ENCODE measurements at places on chromosomes 7 and 10.

- no peak for DNase-seq
Observed at GRCh38 chr7:101705331-101705730, 76.2 kb upstream of the MYL10 start.

DNA sequence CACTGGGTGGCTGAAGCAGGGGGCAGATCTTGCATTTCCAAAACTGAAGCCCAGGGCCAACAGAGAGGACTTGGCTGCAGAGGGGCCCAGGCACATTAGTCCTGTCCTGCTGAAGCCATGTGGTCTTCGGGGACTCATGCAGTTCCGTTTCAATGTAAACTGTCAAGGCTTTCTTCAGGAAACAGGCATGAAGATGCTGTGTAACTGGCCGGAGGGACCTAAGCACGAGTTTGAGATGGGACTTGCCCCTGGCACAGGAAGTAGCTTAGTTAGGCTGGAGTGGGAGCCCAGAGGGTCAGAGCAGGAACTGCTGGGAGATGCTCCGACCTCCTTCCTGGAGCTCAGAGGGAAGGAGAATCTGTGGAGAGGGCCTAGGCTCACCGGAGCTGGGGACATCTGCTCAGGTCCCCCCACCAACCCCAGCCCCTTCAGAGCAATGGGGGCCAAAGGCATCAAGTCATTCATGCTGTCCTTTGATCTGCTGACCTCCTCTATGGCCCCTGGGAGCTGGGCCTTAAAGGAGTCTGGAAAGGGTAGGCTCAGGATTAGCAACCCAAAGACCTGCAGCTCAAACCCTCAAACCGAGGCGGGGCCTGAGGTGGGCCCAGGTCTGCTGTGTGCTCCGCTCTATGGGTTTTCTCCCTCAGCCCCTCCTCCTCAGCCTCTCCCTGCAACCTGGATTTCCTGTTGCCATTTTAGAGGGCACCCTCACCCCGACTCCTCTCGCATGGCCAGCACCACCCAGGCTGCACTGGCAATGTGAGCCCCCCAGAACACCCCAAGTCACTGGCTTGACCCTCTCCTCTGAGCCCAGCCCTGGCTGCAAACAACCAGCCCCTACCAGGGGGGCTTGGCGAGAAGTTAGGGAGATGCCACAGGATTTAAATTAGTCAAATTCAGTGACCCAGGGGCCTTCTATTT lies 4.4 kb upstream of the MNX1 start:
- no peak for DNase-seq

DNA sequence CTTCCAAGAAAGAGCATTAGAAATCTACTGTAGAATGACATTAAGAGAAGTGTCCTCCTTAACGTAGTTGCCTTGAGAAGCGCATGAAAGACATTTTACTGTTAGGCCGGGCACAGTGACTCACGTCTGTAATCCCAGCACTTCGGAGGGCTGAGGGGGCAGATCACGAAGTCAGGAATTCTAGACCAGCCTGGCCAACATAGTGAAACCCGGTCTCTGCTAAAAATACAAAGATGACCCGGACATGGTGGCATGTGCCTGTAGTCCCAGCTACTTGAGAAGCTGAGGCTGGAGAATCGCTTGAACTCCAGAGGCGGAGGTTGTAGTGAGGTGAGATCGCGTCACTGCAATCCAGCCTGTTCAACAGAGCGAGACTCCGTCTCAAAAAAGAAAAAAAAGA lies 28.9 kb downstream of the TARP start:
- DNase-seq, result no peak

DNA sequence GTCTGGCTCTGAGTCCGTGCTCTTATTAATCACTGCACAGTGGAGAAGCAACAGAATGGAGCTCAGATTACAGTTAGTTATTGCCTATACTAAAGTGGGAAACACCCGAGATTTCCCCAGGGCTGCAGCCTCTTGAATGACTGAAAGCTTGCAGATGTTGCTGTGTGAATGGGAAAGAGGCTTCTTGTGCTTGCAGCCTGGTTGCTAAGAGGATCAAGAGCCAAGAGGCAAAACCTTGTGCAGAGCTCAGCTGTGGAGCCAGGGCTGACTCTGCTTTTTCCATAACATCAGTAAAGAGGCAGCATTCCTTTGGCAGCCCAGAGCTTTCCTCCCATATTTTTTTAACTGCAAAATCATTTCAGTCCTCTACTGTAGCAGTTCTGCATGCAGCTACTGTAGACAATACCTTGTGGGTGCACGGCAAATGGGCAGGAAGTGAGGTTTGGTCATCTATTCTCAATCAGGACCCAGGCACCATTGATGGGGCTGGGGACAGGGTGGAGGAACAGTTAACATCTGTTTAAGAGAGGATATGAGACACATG lies 86.5 kb downstream of the RALA start:
- DNase-seq, result no peak

- no peak for DNase-seq
Observed at GRCh38 chr10:77220150-77220549, 417.5 kb downstream of the KCNMA1 start.

DNA sequence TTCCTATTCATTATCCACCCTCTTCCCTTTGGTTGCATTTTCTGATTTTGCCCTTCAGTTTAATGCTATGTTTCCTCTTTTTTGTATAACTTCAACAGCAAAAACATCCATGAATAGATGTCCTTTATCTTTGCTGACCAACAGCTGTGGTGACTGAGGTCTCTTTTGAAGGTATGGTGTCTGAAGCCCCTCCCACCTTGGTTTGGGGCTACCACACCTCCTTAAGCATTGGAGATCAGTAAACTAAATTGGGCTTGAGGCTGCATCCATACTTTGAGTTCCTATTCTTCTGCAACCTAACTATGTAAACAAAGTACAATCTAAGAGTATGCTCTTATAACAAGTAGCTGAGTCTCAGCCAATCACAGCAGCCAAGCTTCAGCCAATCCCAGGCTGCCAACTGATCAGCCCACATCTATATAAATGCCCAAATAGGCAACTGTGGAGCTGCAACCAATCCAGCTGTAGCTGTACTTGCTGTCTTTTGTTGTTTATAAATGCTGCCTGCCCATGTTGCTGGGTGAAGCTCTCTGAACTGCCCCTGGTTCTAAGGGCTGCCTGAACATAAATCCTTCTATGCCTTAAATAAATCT lies 69.4 kb upstream of the PDLIM1 start:
- DNase-seq, result no peak

DNA sequence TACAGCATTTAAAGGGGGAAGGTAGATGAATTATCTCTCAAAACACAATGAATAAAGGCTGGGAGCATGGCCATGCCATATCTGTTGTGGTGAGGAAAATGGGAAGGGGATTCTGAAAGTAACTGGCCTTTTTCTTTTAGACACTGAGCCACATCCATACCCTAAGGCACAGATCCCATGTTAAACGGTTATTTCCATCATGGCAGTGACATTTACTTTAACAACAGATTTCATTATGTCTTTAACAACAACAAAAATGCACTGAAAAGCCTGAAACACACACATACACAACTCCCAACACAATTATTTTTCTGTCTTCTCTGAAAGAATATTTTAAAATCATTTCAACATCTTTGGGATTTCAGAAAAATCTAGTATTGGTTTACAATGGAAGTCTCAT lies 176.1 kb upstream of the FZD1 start:
- no peak for DNase-seq

DNA sequence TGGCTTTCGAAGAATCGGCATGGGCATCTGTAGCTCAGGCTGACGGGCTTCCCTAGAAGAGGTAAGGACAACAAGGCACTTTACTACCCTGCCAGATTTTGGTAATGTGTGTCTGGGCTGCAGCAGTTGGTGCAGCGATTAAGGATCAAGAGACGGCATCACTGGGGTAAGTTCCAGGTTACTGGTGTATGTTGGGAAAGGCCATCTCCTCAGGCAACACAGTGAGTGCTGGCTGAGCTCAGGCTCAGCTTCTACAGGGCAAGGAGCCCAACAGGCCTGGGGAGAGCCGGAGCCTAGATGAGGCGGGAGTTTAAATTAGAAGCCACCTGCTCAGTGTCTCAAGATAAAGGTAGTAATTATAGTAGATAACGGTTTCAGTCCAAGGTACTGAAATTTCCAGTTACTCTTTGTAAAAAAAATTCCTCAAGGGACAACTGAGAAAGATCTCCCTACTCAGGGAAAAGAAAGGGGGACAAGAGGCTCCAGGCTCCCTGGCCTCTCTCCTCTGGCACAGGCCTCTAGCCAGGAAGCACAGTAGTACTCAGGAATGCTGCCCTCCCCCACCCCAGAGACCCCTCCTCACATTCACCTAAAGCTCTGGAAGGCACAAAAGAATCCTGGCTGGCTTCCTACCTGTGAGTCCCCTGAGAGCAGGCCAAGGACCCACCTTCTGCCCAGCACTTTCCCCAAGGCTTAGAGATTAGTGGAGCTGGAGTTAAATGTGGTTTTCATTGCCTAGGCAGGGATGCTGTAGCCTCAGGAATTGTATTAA lies 3.9 kb downstream of the CXCL12 start:
- DNase-seq, result no peak

GRCh38 chr10:110932505-110933180 lies 13.2 kb downstream of the SHOC2 start:
- no peak for DNase-seq

DNA sequence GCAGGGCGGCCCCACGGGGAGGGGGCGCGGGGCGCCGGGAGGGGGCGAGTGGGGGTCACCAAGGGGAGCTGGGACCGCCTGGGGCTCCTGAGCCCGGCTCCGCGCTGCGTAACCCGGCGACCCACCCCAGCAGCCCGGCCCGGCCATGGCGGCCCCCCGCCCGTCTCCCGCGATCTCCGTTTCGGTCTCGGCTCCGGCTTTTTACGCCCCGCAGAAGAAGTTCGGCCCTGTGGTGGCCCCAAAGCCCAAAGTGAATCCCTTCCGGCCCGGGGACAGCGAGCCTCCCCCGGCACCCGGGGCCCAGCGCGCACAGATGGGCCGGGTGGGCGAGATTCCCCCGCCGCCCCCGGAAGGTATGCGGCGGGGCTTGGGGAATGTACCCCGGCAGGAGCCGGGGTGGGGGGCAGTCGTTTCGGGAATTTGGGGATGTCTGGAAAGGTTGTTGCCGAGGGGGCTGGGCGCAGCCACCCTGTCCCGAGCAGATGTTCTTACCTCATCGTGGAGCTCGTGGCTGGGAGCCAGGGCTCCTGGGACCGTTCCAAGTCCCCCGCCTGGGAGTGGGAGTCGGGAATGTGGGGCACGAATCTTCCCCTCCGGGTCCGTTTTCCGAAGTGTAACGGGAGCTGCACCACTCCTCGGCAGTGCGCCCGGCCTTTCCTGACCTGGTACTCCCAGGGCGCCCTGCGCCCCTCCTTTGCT lies 431 bp downstream of the ZYX start:
- peak; percentile 85 for DNase-seq

GRCh38 chr10:105691811-105692210 lies 1050.7 kb downstream of the SORCS3 start:
- no peak for DNase-seq

DNA sequence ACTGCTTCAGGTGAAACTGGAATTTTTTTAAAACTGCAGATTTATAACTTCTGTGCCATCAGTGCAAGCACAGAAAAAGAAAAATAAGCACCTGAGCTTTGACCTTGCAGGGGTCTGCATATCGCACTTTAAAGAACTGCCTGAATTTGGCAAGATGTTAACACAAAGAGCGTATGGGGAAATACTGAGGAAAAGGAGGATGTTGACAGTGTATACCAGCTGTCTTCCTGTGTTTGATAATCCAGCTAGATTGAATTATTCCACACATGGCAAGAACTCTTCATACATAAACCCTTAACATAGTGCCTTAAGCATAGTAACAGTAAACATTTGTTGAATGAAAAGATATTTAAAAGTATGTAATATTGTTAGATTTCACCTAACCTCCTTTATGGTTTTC lies 30.0 kb downstream of the SMC3 start:
- no peak for DNase-seq

GRCh38 chr7:146892151-146892550 lies 775.5 kb downstream of the CNTNAP2 start:
- DNase-seq, result no peak

DNA sequence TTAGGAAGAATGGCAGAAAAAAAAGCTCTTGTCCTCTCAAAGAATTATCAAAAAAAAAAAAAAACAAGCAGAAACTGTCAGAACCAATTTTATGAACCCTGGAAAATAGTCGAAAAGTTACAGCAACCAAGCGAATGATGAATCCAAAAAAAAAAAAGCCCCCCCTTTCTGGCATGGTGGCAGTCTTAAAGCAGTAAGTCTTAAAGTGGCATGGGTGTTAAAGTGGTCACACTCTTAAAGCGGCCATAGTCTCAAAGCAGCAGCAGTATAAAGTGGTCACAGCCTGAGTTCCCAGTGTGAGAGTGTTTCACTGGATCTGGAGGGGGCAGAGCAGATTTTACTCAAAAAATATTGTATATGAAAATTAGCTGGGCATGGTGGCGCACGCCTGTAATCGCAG lies 96.8 kb upstream of the RAB18 start:
- DNase-seq, result no peak

GRCh38 chr7:133980804-133981203 lies 146.3 kb upstream of the LRGUK start:
- DNase-seq, result no peak

- DNase-seq, result no peak
Observed at GRCh38 chr7:123351516-123352505, 152.0 kb upstream of the SLC13A1 start.

GRCh38 chr7:155997431-155998327 lies 185.4 kb upstream of the SHH start:
- no peak for DNase-seq

DNA sequence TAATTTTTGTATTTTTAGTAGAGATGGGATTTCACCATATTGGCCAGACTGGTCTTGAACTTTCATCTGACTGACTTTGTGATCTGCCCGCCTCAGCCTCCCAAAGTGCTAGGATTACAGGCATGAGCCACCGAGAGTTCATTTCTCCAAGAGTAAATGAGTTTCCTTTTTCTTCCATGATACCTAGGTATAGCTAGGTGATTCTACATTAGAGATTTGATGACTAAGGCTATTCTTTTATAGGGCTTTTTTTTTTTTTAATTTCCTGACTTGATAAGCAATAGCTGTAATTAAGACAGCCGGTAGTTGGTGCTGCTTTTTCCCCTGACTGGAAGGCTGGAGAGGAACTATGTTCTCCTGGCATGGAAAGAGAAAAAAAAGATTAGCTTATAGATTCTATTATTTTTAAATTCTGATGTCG lies 3.3 kb downstream of the PTPN12 start:
- DNase-seq, result no peak

- no peak for DNase-seq
Observed at GRCh38 chr10:114392112-114392835, 12.0 kb downstream of the AFAP1L2 start.

- no peak for DNase-seq
Observed at GRCh38 chr10:17273403-17273802, 45.4 kb downstream of the VIM start.

- DNase-seq, result no peak
Observed at GRCh38 chr10:101682172-101682825, 12.7 kb downstream of the FBXW4 start.

GRCh38 chr7:12572941-12573575 lies 2.5 kb downstream of the SCIN start:
- DNase-seq, result no peak
